Posterior cingulate gyrus (tissue), 11 donors: ENCODE measurements at places on chromosomes 2 and 18.

DNA sequence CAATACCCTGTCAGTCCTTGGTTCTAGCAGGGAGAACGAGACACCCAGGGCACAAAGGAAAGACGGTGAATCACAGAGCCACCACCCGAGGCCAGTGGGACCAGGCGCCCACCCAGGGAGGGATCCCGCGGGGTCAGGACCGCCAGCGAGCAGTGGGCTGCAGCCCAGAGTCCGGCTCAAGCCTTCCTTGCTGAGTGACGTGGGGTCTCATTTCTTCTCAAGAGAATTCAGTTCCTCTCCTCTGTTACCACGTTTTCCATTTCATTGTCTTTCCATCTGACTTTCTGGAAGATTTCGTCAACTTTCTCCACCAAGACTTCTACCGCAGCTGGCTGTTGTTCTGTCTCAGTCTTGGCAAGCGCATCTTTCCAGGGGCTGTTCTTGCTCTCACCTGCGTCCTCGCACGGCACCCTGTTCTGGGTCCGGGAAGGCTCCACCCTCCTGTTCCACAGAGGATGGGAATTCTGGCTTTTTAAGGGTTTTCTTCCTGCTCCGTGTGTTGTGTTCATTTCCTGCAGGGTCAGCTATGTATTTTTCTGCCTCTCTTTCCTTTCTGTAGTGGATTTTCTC lies 248.6 kb downstream of the NDUFA10 start:
- DNase-seq, result no peak

- DNase-seq, result no peak
Observed at GRCh38 chr2:95267458-95268210, 6.6 kb upstream of the PROM2 start.

- no peak for DNase-seq
Observed at GRCh38 chr2:26043862-26044696, 10.2 kb downstream of the RAB10 start.

GRCh38 chr18:69558052-69558451 lies 157.4 kb downstream of the DOK6 start:
- DNase-seq, result no peak

GRCh38 chr2:106899786-106900530 lies 14.0 kb upstream of the ST6GAL2 start:
- DNase-seq, result no peak
